ENCODE measurements at places on chromosomes 6 and 20. TPM values are rescaled to one million over a fixed set of nuclear protein-coding genes. Genes with fewer than 3 reads are reported as not detected.
A peak's percentile ranks its signal among the peaks of the same experiment; 100 is the strongest.

Gene TBPL1
- 30.2 TPM for total RNA-seq

Gene USP49
- total RNA-seq, result 2.7 TPM

Gene C20orf204
- 1.6 TPM for total RNA-seq

Gene MEP1A
- not detected for total RNA-seq

Gene TMEM151B
- total RNA-seq, result not detected

Gene COL20A1
- not detected for total RNA-seq

Gene FKBP1C
- 0.33 TPM for total RNA-seq

Gene NUP43
- total RNA-seq, result 45.6 TPM

DNA sequence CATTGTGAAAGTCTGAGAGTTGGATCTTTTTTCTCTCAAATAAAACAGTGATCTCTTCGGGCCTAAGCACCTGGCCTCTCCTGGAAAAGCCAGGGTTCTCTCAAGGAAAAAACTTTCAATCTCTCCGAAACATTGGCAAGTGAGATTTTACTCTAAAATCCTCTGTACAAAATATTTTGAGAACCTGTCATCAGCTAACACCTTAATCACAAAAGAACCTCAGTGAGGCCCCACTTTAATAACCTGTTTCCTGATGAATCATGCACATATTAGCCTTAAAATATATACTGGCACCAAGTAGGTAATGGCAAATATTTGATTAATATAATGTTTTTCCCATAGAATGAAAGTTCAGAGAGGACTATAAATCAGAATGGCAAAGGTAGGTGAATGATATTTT lies 177.9 kb downstream of the FRK start:
- DNase-seq, result no peak

GRCh38 chr6:156175971-156176421 lies 601.2 kb upstream of the ARID1B start:
- DNase-seq, result no peak

GRCh38 chr20:62513991-62514390 lies 38.2 kb upstream of the GATA5 start:
- DNase-seq, result no peak

GRCh38 chr6:21816231-21816630 lies 222.7 kb downstream of the SOX4 start:
- no peak for DNase-seq

- no peak for DNase-seq
Observed at GRCh38 chr6:29561606-29562181, 2.2 kb upstream of the UBD start.

DNA sequence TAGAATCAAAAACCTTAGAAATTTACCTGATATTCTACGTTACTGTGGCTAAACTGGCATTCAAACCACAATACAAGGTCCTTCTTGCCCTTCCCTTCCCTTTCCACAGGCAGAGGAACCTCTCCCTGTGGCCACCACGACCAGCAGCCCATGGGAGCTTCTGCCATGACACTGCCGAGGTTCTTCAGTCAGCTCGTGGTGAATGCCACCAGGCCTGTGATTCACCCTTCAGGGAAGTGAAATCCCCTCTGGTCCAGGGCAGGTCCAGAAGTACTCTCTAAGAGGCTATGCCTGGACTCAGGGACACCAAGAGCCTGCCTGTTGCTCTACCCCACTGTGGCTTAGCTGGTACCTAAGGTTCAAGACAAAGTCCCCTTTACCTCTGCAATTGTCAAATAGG lies 123.0 kb downstream of the HTR1B start:
- no peak for DNase-seq

DNA sequence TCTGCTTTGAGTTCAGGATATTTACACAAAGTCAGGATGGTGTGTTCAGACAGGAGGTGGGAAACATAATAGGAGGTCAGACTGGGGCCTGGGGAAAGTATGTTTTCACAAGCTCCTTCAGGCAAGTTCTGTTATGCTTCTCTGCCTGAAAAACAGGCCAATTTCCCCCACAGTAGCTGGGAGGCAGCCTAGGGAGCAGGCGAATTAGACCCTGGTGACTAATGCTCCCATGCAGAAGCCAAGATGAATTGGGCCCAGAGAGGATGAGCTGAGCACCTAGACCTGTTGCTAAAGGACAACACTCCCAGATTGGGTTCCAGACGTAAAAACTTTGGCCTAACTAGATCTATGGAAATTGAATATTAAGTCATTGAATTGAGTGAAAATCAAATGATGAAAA lies 142.2 kb upstream of the MAP3K7 start:
- no peak for DNase-seq

DNA sequence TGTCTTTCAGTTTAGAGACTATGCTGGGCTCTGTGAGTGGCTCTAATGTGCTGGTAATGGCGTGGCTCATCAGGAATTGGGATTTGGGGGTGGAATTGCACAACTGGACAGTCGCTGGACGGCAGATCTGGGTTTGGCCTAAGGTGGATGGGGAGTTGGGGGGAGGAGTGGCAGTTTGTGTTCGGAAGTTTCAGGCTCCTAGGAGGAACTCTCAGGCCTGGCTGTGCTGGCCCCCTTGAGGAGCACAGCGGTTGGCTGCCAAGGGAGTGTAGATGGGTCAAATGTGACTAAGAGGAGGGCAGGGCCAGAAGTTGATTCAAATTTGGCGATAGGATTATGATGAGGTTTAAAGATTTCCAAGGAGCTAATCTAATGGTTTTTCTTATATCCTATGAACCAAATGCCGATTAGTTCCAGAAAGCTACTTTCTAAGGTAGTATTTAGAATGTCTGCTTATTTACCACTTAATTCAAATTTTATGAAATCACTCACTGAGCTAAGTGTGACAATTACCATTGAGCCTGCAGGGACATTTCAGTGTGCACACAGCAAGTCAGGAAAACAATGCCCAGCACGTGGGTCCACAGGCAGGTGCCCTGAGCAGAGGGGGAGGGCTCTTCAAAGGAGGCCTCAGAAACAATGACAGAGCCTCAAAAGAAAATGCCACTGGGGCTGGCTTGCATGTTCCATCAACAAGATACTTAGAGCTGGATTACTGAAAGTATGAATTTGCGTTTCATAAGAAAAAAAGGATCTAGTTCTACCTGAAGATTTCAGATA lies 111.0 kb downstream of the GJA10 start:
- peak; percentile 15 for DNase-seq

- peak; percentile 2 for DNase-seq
Observed at GRCh38 chr6:33082702-33083101, 6.9 kb downstream of the HLA-DPB1 start.

DNA sequence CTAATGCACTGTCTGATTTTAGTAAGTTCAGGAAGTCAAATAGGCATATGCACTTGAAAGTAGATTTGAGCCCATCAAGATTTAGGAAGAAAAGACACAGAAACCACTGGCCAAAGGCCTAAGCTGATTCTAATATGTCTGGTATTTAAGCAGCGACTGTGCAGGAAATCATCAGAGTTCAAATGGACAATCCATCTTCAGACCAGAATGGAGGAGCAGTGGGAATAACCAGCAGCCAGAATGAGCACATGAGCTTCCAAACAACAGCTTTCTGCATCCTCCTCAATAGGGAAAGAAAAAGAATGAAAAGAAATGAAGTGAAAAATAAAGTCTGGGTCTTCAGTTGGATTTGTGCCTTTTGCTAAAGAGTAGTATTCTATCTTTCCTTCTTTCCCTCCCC lies 50.6 kb downstream of the SOD2 start:
- DNase-seq, result peak; percentile 28

- DNase-seq, result no peak
Observed at GRCh38 chr6:40350747-40351217, 236.4 kb downstream of the LRFN2 start.

GRCh38 chr6:34246563-34247391 lies 2.0 kb downstream of the SMIM29 start:
- DNase-seq, result no peak

DNA sequence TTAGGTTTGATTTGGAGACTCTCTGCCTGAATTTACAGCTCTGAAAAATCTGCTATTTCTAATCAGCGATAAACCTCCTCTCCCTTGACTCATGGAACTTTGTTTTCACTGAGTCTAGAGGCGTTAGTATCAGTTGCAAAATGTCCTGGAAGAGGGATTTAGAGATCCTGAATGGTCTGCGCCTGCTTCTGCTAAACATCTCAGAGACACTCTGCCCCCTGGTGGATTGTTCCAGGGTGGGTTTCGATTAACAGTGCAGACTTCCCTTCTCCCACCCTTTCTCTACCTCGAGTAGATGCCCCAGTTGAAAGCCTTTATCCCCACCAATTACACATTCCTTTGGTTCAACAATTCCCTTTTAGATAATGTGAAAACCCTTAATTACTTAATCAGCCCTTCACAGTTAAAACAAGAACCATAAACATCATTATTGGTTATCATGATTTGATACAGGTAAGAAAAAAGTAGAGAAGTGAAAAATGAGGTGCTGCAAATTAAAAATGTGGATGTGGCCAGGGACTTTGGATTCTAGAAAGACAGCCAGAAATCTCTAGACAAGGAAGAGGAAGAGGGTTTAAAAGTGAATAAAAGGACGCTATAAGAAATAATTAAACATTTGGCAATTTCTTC lies 5.5 kb downstream of the HTR1B start:
- peak; percentile 92 for DNase-seq

DNA sequence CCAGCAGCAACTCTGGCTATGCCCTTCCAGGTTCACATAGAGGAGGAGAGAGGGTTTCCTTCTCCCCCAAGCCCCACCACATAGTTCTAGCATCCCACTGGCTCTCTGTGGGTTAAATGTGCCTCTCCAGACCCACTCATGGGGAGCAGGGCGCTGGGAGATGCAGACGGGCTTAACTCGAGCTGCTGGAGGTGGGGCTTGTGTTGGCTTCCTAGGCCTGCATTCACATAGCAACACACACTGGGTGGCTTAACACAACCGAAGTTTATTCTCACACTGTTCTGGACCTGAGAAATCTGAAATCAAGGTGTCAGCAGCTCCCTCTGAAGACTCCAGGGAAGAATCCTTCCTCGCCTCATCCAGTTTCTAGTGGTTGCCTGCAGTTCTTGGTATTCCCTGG lies 33.6 kb downstream of the SLC2A10 start:
- no peak for DNase-seq

- peak; percentile 28 for DNase-seq
Observed at GRCh38 chr20:7728338-7728737, 211.9 kb downstream of the HAO1 start.

DNA sequence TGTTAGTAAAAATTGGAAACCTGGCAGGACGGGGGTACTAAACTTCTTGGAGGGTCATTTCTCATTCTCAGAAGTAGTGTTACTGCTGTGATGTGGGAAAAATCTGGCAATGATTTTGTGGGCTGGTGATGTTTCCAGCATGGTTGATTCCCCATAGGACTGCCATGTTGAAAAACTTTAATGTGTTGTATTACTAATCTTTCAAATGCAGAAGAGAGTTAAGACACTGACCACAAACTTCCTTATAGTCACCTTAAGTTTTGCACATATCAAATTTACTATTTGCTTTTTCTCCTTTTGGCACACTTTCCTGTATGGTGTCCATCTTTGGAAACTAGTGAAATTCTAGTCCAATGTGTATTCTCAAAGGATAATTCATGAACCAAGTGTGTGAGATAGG lies 236.2 kb upstream of the TAB2 start:
- no peak for DNase-seq

GRCh38 chr20:44759595-44759994 lies 13.9 kb downstream of the KCNK15 start:
- DNase-seq, result no peak

GRCh38 chr6:8556370-8557013 lies 121.1 kb upstream of the SLC35B3 start:
- DNase-seq, result no peak

DNA sequence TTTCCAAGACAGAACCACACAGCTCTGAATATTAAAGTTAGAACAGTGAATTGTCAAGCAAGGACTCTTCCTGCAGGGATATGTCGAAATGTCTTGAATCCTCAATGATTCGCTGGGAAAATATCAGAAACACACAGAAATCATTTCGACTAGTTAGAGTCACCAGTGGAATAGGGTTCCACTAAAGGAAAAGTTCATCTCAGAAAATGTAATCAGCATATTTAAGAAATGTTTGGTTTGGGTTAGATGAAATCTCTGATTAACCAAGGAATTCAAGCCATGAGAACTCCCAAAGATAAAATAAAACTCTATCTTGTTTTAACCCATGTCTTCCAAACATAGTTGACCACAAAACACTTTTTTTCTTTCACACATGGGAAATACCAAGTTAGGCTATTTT lies 621.0 kb upstream of the NRSN1 start:
- DNase-seq, result no peak

- DNase-seq, result no peak
Observed at GRCh38 chr6:4364172-4364571, 228.8 kb upstream of the ECI2 start.
